Posterior cingulate gyrus (tissue), 11 donors: ENCODE measurements at places on chromosomes 7 and 10.

DNA sequence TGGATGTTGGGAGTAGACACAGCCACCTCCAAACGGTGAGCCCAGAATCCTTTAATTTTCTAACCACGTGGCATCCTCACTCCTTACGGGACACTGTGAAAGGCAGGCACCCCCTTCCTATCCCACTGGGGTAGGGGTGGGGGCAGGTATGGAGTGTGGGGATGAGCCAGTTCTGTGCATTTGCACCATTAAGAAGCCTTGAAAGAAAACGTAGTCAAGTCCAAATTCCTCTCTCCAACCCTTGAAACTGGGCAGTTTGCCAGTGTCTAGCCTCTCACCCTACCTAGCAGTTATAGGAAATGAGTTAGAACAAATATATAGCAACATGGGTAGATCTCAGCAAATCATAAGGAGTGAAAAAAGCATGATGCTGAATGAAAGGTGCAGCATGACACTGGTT, 92.4 kb upstream of the LEP start:
- DNase-seq = no peak

DNA sequence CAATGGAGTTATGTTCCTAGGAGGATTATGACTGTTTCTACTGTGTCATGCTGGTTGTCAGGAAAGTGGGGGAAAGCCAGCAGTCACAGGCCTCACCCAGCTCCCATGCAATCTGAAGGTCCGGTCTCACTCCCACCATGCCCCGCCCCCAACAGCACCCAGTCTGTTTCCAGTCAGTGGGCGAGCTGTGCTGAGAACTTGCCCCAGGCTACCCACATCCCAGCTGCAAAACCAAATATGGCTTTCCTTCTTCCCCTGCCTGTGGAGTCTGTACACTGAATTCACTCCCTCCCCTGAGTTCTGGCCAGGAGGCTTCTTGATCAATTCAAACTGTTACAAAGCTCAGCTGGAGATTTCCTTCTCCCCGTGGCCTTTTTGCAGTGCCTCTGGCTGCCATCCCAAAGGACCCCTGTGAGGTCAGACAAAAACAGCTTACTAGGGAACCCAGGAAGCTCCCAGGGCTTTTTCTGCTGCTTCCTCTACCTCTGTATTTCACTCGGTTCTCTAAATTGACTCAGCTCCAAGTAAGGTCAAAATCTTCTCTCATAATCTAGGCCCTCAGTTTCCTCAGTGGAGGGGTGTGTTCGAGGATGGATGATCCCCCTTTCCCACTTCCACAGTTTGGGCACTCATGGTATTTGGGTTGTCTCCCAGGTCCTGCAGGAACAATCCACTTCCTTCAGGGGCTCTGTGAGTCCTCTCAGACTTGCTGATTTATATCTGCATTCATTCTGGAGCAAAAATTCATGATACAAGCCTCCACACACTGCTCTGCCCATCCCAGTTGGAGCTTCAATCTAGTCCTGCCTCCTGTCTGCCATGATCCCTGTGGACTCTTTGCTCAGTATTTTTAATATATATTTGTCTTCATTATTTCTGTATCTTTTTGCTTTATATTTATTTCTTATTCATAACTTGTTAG, 205.5 kb downstream of the SEMA3D start:
- no peak for DNase-seq

GRCh38 chr7:82616059-82616728, 172.6 kb upstream of the CACNA2D1 start:
- no peak for DNase-seq

- no peak for DNase-seq
These were observed 787.9 kb upstream of the POM121L12 start for GRCh38 chr7:52247518-52247917.

DNA sequence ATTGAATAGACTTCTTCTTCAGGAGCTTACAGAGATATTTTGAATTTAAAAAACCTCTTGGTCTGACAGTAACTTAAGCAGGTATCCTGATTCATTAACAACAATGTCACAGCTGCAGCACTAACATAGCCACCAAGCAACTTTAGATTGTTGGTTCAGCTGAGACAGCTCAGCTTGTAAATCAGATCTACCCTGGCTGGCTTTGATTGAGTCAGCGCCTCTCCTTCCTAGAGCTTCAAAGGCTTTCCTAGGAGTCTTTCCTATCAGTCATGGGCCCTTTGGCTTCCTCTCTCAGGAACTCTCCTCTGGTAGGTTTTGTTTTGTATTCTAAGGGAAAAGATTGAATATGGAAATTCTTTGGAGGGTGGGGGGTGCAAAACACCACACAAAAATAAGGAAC, 70.7 kb upstream of the STEAP4 start:
- no peak for DNase-seq

- DNase-seq = no peak
These were observed 34.9 kb downstream of the LDB3 start for GRCh38 chr10:86703176-86703575.
